ENCODE measurements at places on chromosomes 1 and 21. TPM values are rescaled to one million over a fixed set of nuclear protein-coding genes. Genes with fewer than 3 reads are reported as not detected.

Gene CRYBG2
- total RNA-seq = 1.6 TPM

Gene NBL1
- total RNA-seq = 24.5 TPM

Gene BATF3
- total RNA-seq = 32.0 TPM

Gene PLPP3
- total RNA-seq = 32.8 TPM

Gene PRKAA2
- total RNA-seq = 2.6 TPM

Gene COA6
- 97.4 TPM for total RNA-seq

Gene SELE
- total RNA-seq = not detected

All from A549 treated with CpdA at 1 μM for 4 hours (cell line).